ENCODE measurements at places on chromosomes 4 and X.

- DNase-seq: no peak
Observed at GRCh38 chr4:177611974-177612664, 169.9 kb upstream of the AGA start.

DNA sequence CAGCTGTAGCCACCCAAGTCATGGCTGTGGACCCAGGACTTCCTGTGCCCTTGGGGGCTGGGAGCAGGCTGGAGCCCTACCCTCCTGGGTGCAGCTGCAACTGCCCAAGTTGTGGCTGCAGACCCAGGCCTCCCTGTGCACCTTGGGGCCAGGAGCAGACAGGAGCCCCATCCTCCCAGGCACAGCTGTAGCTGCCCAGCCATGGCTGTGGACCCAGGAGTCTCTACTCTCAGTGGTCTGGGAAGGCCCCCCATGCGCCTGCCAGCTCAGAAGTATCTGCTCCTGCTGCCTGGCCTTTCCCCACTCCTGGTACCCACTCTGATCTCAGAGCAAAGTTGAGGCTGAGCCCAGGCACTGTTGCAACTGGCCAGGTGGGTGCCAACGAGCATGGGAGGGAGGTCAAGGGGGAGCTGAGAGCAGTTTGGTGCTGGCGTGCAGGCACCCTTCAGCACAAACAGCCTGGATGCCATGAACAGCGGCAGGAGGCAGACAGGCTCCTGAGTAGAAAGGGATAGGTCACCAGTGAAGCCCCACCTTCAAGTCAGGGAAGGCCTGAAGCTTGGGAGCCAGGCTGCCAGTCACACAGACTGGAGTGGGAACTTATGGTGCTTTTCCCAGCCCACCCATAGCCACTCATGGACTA is 21.5 kb downstream of the PRRG1 start:
- no peak for DNase-seq

DNA sequence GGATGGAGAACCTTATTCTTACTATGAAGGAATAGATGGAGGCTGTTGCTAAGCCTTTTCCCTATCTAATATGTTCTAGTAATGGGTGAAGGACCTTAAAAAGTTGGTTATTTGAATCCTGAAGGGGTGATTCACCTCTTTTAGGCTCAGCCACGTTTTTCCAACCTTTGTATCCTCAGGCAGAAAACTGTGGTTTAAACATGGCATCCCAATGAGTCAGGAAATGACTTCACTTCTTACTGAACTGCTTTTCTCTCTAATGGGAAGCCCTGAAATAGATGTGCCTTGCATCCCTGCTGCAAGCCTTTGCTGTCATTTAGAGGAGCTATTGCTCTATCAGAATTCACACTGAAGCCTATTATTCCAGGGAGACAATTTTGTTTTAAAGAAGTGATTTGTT is 191.0 kb upstream of the ARX start:
- DNase-seq: no peak

- no peak for DNase-seq
Observed at GRCh38 chr4:10066670-10067651, 45.7 kb upstream of the SLC2A9 start.

GRCh38 chr4:55008166-55009056 is 117.0 kb downstream of the KDR start:
- no peak for DNase-seq

DNA sequence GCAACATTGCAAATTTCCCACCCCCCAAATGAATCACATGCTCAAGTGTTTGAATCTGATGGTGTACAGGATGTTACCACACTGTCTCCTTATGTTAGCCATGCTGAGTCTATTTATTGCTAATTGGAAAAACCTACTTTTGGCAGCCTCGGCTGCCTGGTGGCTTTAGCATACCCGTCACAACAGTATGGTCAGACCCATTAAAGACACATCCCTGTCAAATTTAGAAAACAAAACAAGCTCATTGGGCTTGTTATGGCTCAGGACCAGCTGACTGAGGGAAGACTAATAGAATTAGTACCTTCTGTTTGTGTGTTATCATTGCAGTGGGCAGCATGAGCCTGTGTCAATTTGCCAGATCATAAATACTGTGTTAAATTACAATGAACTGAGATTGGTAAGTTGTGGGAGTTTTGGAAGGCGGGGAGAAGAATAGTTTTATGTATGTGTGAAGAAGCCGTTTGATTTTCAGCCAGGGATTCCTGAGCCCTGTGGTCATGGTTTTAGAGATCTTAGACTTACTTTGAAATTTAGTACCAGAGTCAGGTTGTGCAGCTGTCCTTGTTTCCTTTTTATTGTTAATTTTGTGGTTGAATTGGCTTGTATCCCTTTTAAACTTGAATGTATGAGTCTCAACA is 66.8 kb downstream of the POLA1 start:
- DNase-seq: no peak

DNA sequence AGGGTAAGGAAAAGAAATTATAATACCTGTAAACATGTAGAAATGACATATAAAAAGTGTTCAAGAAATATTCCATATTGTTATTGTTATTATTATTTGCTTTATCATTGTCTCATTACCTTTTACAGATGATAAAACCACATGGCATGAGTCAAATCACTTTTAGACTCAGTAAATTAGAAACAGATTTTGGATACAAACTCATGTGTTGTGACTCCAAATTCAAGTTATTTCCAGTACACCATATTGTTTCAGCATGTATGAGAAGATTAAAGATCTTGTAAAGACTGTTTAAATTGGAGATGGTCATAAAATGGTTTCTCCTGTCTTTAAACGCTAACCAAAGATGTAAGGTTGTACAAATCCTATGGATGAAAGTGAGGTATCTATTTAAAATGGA is 18.1 kb downstream of the PPP1R2C start:
- DNase-seq: no peak

DNA sequence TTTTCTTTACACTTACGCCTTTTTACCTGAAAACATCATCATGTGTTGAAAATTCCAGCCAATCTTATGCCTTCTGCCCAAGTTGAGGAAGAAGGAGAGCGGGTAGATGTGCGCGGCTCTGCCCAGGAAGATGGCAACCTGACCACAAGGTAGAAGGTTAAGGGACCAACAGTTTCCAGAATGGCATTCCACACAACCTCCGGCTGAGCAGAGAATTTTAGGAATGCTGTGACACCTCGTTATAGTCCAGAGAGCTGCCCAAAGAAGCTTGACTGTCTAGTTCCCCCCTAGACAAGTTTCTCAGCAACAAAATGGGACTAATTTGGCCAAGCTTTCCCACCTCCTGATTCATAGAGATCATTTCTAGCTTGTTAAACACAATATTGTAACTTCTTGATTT is 75.1 kb downstream of the CHST7 start:
- DNase-seq: no peak

DNA sequence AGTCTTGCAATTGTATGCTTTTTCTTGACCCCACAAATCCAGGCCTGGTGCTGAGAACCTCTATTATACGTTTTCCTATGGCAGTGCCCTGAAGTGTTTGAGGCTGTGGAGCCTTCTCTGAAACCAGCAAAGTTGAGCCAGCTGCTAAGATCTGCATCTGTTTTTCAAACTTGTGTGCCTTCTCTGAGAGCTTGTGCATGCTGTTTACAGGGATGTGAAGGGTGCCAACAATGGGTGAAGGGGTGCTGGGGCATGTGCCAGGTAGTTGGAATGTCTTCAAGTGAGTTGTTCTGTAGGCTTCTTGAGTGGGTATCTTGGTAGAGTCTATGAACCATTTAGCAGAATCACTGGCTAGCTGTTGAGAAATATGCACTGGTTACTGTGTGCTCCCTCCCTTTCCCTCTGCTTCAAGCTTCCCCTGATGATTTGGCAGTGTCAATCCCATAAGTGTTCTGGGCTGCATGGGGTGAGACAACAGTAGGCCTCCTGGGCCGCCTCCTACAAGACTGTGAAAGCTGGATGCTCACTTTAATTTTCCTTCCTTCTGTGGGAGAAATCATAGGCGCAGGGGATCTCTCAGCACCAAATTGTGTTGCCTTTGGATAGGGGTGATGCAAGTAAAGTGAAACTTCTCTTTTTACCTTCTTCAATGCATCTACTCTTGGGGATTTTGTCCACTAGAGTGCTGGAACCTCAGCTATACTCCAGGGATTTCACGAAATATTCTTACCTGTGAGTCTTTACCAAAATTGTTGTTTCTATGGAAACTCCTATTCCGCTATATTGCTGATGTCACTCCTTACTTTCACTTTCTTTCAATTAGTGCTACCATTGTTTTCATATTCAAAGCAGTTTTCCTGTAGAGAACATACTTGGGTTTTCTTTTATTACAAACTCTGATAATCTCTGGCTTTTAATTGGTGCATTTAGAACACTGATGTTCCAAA is 30.0 kb downstream of the ITM2A start:
- no peak for DNase-seq

- no peak for DNase-seq
Observed at GRCh38 chrX:135114392-135114791, 5.9 kb downstream of the ETDB start.

- DNase-seq: no peak
Observed at GRCh38 chrX:38878641-38879340, 77.5 kb downstream of the MID1IP1 start.

All from activated gamma-delta T cell (primary cell).